ENCODE measurements at places on chromosomes 1 and 21.

GRCh38 chr1:65894738-65895605 lies 102.3 kb downstream of the PDE4B start:
- DNase-seq = no peak

DNA sequence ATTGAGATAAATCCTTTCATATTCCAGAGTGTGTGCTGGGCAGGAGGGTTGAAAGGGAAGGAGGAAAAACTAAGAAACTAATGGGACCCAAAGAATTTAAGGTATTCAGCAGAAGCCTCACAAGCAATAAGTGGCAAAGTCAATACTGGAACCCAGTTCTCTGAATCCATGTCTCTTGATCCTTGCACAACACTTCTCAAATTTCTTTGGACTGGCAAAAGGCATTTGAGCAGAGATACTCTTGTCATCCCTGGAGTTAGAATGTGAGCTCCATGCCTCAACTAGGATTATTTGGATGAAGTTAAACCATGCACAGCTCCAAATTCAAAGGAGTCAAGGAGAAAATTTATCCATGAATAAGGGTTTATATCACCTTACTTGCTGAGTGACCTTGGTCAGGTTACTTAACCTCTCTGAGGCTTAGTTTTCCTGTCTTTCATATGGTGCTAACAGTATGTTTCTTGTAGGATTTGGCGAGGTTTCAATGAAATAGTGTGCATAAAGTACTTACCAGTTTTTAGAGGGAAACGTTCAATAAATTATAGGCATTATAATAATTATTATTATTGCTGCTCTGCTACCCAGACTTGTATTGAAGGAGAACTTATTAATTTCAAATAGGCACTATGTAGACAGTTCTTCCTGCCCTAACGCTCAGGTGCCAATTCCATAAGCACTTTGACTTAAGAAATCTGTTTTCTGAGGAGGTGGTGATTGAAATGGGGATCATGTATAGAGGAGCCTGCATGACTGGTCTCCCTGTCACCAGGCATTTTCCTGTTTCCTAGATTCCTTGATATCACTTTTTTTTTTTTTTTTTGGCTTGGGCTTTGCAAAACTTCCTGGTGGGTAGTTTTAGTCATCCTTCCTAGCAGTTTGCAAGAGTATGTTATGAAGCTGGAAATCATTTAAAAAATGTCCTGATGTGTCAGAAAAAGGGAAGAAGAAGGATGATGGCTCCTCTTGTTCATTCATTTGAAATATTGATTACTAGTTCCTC lies 125.0 kb upstream of the JUN start:
- no peak for DNase-seq

DNA sequence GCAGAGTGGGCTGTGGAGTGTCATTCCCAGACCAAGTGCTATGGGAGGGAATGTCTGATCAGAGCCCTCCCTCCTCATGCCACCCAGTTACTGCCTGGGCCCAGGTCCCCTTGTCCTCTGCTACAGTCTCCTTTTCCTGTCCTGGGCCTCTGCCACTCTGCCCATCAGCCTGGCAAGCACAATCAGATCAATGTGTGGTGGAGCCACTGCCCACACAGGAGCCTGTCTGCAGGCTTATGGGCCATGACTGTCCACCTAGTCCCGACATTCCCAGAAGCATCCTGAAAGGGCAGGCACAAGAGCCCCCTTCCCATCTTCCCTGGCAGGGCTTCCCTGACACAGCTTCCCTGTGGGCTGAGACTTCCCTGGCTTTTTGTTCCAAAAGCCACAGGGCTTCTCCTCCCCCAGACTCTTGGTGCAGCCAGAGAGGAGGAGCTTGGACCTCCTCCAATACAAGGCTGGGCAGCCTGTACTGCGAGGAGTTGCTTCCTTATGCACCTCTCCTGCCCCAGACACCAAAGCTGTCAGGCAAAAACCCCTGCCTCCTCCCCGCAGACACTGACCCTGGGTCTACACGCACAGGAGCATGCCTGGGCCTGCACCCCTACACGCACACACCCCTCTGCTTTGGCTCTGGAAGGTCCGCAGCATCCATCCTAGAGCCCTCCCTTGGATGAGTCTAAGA lies 29.2 kb upstream of the CNTN2 start:
- peak; percentile 49 for DNase-seq

GRCh38 chr1:43258370-43258769 lies 11.4 kb upstream of the TMEM125 start:
- no peak for DNase-seq

DNA sequence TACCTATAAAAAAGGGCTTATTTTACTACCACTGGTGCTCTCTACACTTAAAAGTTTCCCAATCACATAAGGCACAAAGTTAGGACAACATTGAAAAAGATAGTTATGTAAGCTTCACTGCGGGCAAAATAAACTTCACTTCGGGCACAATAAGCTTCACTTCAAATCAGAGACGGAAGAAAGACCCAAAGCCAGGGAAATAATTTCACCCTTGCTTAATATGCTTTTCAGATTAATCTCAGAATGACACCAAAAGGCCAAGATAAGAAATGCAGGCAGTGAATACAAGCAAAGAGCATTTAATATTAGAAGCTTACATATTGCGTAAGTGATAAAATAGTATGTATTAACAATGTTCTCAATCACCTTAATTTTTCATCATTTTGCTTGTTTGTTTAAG lies 444.2 kb downstream of the SETD4 start:
- DNase-seq = peak; percentile 55

- DNase-seq = no peak
Observed at GRCh38 chr1:76802094-76802493, 65.2 kb upstream of the ST6GALNAC5 start.

Data from spinal cord (tissue), 10 donors.